ENCODE measurements at places on chromosomes 13 and 19. TPM values are rescaled to one million over a fixed set of nuclear protein-coding genes. Genes with fewer than 3 reads are reported as not detected.
A peak's percentile ranks its signal among the peaks of the same experiment; 100 is the strongest.

DNA sequence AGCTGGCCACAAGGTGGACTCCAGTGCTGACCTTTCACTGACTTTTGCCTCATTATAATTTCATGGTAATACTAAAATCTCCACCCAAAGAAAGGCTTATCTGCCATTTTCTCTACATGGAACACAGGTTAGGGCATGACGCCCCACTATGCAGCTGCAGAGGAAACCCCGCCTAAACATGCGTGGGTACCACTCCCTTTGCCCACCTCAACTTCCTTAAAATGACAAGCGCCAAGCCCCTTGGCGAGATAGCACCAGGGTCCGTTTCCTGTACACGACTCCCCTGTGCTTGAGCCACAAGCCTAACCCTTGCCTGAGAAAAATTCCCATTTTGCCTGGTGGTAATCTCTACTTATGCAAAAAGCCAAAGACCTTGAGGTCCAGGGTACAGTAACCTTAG lies 36.0 kb upstream of the PABPC3 start:
- DNase-seq: no peak

Gene CERS1
- 1.4 TPM for total RNA-seq

- no peak for DNase-seq
These were observed 172.6 kb downstream of the NUFIP1 start for GRCh38 chr13:44816701-44817100.

Gene ADGRE3
- not detected for total RNA-seq

GRCh38 chr13:106052200-106052767 lies 483.2 kb downstream of the EFNB2 start:
- no peak for DNase-seq

Gene GNA15
- 1.2 TPM for total RNA-seq

DNA sequence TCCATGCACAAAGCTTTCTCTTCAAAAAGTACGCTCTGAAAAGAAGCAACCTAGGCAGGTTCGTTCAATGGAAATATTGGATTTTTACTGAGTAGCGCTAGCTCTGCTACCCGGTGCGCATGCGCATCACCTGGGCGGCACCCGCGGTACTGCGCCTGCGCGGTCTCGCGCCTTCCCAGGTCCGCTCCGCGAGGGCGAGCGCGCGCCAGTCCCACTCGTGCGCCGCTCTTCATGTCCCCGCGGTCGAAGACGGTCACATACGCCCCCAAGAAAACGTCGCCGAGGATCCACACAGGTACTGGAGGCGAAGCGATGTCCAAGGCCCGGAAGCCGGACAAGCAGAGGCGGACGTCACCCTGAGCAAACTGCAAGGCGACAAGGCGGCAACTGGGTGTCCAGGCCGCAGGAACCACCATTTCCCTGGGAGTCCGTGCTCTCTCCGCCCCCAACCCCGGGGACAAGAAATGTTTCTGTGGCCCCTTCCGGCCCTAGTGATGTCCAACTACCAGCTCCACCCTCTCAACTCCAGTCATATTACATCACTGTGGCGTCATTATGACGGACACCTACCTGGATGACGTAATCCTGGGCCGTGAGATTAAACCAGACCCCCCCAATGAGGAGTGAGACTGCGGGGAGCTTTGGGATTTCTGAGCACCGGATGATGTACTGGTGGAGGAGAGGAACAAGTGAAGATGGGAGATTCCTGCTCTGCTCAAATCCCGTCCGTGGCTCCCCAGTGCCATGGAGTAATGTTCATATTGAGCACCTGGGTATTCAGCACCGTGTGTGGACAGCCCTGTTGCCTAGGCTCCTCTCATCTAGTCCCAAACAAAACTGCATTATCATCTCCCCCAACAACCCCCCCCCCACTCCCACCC lies 4.8 kb upstream of the KCNC3 start:
- peak; percentile 77 for DNase-seq

DNA sequence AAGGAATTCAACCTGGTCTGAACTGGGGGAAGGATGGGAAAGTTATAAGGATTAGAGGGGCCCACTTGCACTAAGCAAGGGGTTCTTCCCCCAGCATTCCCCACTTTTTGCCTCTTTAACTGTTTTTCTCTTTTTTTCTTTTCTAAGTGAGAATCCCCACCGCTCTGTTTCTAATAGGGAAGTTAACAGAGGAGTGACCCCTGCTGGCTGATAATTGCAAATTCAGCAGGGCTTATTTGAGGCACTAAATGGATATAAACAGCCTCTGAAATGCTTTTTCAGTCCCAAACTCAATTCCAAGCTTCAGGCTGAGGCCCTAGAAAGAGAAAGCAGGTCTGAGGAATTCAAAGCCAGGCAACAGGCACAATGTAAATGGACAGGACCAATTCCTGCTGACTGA lies 38.2 kb upstream of the CEACAM21 start:
- no peak for DNase-seq

DNA sequence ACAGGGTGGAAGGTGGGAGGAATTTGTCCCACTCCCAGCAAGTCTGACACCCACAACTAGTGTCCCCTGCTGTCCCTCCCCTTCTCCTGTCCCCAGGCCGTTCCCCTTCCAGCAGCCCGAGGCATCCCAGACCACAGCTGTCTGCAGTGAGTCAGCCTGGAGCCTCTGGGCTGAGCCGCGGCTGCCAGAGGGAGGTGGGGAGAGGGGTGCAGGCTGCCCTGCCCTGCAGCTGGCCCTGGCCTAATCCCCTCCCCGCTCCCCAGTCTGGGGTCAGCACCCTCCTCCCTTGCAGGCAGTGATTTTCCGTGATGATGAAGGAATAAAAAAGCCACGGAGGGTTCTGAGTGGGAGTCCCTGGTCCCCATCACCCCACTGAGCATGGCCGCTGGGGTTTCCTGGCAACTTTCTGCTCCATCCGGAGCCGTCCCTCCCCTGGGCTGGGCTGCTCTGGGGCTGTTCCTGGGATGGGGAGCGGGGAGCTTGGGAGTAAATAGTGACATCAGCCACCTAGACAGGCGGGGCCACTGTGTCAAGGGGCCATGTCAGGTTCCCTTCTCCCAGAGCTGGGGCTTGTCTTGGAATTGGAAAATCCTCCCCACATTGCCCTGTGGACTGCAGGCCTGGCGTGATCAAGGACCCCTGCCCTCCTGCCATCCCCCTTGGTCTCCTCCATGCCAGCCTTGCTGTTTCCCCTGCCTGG lies 16.8 kb downstream of the SPC24 start:
- peak; percentile 85 for DNase-seq

Data from left ventricle myocardium inferior (tissue), 1 donor.